ENCODE measurements at places on chromosomes 12 and 14.

- no peak for DNase-seq
Observed at GRCh38 chr12:126219654-126220279, 1154.5 kb downstream of the AACS start.

GRCh38 chr12:124173692-124174091, 121.2 kb upstream of the RFLNA start:
- DNase-seq = no peak

- peak; percentile 94 for DNase-seq
Observed at GRCh38 chr12:114684098-114684869, at the start of gene TBX3. TSS of gene TBX3 (minus strand) at chr12:114684175. CDS start at chr12:114683200, 975 bp downstream.

GRCh38 chr14:89753828-89754412, 200.6 kb downstream of the EFCAB11 start:
- no peak for DNase-seq

DNA sequence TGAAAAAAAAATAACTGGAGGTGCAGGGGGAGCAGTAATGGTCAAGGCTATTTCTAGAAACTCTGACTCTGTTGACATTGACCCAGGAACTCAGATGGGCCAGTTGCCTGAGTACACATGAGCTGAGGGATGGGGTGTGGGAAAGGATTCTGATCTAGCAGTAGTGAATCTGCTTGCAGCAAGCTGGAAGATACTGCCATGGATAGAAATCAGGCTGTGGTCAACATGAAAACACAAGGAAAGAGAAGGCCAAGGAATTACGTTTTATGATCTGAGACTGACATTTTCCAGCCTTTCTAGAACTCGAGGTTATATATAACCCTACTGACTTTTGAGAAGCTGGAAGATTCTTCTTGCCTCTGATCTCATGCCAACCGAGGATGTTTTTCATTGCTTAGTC, 90.0 kb downstream of the ANO6 start:
- DNase-seq = no peak

DNA sequence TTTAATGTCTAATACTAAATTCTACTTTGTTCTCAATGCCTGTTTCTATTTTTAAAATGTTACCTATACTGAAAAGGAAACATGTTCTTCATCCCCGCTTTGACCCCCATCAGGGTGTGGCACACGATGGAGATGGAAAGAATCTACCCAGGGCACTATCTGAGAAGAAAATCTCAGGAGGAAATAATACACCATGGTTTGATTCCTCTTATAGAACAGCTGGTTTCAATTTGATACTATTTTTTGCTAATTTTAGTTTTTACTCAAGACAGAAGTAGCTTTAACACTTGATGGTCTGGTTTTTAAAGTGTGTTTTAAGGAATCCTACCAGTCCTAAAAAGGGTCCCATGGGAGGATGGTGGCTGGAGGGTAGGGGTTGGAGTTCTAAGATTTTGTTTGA, 56.7 kb downstream of the PPM1H start:
- DNase-seq = no peak

GRCh38 chr12:110637869-110638441, 24.0 kb downstream of the TCTN1 start:
- no peak for DNase-seq

GRCh38 chr12:69502345-69503081, 32.3 kb downstream of the FRS2 start:
- DNase-seq = no peak

GRCh38 chr14:57392830-57393229, 2.4 kb downstream of the NAA30 start:
- no peak for DNase-seq

DNA sequence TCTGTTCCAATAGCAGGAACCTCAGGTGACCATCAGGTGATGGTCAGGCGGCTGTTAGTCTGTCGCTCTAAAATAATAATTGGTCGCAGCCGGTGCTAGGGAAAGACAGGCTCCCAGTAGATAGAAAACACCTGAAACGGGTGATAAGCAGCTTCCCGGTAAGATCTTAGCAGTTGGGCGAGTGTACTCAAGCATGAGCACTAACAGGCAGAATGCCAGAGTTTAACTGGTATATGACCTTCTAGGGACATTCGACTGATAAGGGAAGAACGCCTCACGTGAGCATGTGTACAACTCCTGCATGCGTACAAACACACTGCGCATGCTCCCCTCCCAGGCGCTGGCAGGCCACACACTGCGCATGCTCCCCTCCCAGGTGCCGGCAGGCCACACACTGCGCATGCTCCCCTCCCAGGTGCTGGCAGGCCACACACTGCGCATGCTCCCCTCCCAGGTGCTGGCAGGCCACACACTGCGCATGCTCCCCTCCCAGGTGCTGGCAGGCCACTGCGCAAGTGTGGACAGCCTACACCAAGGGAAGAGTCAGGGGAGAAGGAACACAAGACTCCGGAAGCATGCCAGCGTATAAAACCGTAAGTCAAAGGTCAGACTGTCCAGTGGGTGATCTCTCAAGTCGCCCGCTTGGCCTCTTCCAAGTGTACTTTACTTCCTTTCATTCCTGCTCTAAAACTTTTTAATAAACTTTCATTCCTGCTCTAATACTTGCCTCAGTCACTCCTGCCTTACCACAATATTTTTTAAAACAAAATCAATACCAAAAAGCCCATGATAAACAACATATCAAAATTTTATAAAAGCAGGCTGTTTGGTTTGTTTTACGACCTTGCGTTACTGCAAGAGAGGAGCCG, 24.5 kb downstream of the GPRC5D start:
- no peak for DNase-seq

DNA sequence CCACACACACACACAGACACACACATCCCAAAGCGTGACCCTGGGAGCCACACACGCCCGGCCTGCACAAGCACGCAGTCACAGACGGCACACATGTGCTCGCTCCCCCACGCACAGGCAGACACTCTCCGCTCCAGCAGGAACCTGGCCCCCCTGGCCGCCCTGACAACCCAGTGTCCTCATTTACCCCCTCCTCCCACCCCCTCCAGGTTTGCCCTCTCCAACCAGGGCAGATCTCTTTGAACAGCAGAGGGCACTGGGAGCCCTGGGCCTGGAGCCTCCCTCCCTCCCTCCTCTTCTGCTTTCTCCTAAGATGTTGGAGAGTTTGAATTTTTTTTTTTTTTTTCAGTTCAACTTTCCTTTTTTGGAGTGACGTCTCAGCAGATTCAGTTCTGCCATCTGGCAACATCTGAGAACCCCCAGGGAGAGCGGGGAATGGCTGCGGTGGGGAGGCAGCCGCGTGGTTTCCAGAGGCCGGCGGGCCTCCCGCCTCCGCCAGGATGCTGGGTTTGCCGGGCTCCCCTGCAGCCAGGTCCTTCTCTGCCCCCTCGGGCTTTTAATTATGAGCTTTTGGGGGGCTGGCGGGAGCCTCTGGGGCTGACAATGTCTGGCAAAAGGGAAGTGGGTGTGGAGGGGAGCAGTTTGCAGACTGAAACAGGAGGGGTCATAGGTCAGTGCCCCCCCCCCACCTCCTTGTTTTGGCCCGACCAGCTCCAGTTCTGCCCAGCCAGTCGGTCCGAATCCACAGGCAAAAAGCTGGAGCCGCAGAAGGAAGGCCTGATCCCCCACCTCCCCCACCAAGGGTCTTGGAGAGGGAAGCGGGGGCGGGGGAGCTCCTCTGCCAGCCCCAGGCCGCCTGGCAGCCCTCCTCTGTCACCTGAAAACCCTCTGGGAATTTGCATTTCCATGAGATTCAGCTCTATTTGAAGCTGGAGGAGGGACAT, 1.3 kb upstream of the NCOR2 start:
- DNase-seq = peak; percentile 87

DNA sequence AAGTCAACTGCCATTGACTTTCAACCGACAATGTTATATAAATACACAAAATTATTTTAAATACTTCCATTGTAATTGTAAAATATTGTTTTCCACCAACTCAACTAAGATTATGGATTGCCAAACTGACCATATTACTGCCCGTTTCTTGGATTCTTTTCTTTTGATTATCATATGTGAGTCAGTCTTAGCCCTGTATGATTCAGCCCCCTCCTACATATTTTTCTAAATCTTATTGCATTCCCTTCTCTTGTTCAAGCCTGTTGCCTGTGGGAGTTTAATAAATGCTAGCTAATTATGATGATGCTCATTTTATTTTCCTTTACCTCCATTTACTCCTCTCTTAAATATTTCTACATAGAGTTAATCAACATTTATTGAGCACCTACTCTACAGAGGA, 6.8 kb downstream of the RASSF9 start:
- DNase-seq = no peak

GRCh38 chr14:105315211-105315721, 718 bp downstream of the PACS2 start:
- DNase-seq = peak; percentile 87

DNA sequence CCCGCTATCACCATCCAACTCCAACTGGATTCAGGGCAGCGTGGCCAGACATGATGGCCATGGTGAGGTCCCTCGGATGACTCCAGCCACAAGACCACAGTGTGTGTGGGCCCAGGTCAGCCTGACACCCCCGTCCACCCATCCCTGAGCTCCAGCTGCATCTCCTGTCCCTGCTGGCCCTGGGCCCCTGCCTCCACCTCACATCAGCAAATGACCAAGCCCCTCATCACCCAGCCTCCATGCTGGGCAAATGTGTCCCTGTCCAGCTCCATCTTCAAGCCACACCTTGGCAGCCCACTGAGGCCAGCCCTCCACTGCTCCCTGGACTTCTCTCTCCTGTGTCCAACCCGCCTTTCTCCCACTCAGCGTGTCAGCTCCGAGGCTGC, 3.2 kb downstream of the GPR132 start:
- DNase-seq = no peak

- DNase-seq = no peak
Observed at GRCh38 chr14:52922059-52922458, 28.8 kb downstream of the FERMT2 start.

- no peak for DNase-seq
Observed at GRCh38 chr12:66354291-66354690, 52.0 kb downstream of the HELB start.

GRCh38 chr12:12954878-12955625, 3.1 kb upstream of the GPRC5D start:
- no peak for DNase-seq

DNA sequence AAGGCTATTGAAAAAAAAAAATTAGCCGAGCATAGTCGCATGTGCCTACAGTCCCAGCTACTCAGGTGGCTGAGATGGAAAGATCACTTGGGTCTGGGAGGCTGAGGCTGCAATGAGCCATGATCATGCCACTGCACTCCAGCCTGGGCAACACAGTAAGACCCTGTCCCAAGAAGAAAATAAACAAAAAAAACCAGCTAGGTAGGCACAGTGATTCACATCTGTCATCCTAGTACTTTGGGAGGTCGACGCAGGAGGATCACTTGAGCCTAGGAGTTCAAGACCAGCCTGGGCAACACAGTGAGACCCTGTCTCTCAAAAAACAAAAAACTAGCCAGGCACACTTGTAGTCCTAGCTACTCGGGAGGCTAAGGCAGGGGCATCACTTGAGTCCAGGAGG, 8.2 kb downstream of the SARNP start:
- no peak for DNase-seq

DNA sequence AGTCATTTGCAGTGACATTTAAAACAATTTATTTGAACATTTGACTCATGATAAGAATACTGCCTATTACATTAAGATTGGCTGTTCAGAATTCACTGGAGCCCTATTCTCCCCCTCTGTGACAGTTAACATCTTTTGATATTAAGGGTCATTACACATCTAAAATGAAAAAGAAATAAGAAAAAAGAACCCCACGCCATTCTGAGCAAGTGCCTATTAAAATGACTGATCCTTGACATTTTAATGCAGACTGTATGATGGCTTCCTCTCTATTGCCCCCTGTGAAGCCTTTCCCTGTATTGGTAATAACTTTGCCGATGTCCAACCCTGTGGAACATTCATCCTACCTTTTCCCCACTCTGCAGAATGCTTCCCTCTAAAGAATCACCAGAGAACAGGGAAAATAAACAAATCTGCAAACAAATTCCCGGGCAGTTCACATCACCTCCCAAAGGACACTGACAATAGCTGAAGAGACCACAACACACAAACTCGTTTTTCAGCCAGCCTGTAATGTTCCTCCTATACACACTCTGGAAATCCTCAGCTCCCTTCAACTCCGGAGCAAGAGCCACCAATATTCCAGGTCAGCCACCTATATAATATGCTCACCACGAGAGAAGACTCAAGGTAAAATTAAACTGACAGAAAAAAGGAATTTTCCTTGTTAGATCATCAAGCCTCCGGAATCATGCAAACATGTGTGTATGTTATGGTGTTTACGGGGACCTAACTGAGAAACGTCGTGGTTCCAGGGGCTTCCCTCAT, 2.1 kb downstream of the NIN start:
- no peak for DNase-seq

Data from H7 (cell line).